SK-N-SH (cell line): ENCODE measurements at places on chromosomes 7 and 10. TPM values are rescaled to one million over a fixed set of nuclear protein-coding genes. Genes with fewer than 3 reads are reported as not detected.

DNA sequence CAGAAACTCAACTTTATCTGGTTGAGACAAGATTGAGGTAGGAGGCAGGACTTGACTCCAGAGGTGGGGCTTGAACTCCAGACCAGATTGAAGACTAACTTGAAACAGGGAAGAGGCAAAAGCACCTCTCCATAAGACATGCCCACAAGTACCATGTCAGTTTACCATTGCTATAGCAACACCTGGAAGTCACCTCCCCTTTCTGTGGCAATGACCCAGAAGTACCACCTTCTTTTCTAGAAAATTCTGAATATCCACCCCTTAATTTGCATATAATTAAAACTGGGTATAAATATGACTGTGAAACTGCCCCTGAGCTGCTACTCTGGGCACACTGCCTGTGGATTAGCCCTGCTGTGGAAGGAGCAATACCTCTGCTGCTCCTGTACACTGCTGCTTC, 4.9 kb upstream of the TOMM7 start:
- no peak for DNase-seq
- H3K4me1 ChIP-seq, result no peaks in the 10 kb centered on the region
- H3K36me3 ChIP-seq, result no peaks in the 10 kb centered on the region

KIAA1549 gene
- polyA plus RNA-seq, result 3.0 and 3.6 TPM in 2 replicates

DNA sequence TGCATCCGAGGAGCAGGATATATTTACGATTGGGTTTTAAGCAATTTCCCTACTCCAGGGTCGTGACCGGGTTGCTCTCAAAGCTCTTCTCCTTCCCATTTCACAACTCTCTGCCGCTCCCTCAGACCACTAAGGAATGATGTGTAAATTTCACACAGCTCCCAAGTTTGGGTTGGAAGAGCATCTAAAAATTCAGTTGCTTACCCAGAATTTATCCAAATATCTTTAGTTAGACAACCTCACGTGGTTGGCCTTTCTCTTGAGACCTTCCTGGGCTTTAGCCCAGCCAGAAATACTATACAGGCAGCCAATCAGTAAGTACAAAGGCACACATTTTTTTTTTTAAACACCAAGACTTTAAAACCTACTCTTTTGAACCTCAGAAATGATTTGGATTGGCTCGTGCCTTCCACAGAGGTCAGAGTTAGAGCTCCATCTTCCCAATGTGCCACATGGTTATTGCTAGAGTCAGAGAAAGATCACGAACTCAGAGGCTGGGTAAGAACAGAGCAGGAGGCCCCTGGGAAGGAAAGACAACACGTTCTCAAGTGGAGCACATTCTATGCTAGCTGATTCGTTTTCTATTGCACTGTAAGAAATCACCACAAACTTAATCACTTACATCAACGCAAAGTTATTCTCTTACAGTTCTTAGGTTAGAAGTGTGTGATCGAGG, 335.4 kb upstream of the MGMT start:
- H3K4me1 ChIP-seq, result no peaks in the 10 kb centered on the region
- no peak for DNase-seq
- no peaks in the 10 kb centered on the region for H3K27me3 ChIP-seq
- no peak overlapping the region for H3K27ac ChIP-seq
- no peak overlapping the region for H3K4me3 ChIP-seq
- no peaks in the 10 kb centered on the region for H3K36me3 ChIP-seq

DNA sequence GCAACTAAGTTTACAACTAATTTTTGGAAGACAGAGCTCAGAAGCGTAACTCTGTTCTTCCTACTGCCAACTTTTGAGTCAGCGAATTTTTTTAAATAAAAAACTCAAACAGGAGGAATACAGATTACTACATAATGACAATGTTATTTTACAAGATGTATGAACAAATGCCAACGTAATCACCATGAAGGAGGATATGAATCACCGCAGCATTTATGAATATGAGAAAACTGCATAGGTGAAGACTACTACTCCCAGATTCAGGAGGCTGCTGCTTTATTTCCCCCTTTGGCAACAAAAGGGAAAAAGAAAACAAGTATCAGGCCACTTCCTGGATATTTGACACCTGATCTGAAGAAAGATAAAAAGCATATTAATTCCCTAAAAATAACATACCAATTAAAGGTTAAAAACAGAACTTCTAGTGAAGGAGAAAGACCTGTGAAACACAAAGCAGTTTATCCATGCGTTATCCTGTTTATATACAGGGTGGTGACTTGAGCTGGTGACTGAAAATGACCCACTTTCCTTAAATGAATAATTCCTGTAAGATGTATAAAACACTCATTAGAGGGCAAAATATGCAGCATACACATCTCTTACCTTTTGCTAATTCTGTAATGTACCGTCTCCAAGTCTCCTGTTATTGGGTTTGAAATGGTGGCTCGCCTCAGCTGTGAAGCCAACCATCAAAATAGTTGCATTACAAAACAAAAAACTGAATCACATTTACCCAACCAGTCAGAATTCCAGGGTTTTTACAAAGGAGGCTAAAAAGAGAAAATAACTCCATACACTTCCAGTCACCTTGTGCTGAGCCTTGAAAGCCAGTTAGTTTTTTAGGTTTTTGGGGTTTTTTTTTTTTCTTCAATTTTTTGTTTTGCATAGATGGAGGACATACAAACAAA, 52.0 kb downstream of the P4HA1 start:
- DNase-seq, result no peak
- peaks cover 33% of the 10 kb centered on the region for H3K36me3 ChIP-seq
- peaks cover 20% of the 10 kb centered on the region; the same call in 1 of the 2 replicates for H3K4me1 ChIP-seq
- no peak overlapping the region for H3K4me3 ChIP-seq
- H3K27me3 ChIP-seq, result no peaks in the 10 kb centered on the region
